SW 1271 (cell line): ENCODE measurements at places on chromosomes 3 and 15.

GRCh38 chr15:85646538-85647091, 148.1 kb downstream of the KLHL25 start:
- no peak for DNase-seq

GRCh38 chr3:42900226-42901072, 5.5 kb upstream of the ZNF662 start:
- no peak for DNase-seq

DNA sequence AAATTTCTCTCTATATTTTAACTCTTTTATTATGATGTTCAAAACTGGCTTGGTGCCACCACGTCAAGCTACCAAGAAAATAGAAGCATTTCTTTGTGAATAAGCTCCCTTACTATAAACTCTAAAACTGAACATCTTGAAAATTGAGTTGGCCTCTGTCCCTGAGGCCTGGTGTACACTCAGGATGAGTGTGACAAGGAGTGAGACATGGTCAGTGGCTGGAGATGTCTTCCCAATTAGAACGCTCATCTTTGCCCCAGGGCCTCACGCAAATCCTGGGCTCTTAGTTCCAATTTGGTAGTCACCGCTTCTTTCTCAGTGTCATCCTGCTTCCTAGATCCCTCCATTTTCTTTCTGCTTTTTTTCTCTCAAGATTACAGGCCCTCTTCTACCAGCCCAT, 26.2 kb downstream of the SLC2A2 start:
- DNase-seq = no peak

- no peak for DNase-seq
Measured at GRCh38 chr3:73832426-73832825, 207.7 kb upstream of the PDZRN3 start.

DNA sequence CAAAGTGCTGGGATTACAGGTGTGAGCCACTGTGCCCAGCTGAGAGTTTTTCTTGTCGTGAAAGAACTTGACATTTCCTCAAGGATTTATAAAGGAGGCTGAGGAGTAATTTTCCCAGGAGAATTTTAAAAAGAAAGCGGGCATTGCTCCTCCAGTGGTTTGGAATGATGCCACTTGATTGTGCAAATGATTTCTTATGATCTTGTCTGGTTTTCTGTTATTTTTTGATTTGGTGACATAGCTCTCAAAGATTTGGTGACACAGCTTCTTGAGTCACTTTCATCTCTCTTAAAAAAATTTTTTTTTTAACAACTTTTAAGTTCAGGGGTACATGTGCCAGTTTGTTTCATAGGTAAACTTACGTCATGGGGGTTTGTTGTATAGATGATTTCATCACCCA, 24.6 kb upstream of the NFKBIZ start:
- no peak for DNase-seq

DNA sequence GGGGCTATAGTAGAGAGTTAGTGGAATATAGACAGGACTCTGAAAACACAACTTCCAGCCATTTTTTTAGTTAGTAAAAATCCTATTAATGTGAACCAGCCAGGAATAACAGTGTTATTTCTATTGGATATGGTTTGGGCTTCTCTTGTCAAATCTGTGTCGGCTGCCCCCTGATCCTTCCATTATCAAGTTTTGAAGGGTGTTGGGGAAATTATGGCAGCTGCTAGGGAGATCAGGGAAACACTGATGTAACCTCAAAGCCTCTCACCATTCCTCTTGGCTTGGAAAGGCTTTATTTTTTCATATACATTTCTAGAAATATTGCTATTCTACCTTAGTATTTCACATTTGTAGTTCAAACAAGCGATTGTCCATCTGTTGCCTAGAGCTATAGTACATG, 293.7 kb upstream of the TPRG1 start:
- DNase-seq = no peak

DNA sequence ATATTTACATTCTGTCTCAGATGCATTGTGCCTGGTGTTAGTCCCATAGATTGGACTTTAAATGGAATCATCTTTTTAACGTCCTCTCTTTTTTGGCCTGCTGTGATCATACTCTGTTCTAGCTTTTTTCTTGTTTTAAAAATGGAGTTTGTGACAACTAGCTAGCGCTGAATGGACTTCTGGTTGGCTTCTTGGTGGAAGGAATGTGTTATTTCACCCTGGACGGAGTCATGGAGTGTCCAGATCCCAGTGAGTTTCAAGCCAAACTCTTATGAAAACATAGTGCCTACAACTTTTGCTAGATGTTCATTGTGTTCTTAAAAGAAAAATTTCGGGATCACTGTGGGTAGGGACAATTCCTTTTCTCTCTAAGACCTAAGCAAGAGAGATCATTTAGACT, 192.6 kb downstream of the TCF12 start:
- no peak for DNase-seq

DNA sequence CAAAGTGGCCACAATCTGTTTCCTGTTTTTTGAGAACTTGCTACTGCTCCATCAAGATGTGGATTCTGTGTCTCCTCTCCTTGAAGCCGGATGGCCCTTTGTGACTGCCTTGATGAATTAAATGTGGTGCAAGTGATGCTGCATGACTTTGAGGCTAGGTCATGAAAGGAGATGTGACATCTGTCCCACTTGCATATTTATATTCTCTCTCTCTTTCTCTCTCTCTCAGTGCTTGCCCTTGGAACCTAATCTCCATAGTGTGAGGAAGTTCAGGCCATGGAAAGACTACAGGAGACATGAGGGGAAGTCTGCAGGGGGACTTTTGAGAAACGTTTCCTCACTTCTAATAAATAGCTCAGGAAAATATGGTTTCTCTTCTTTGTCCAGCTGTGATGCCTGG, 50.0 kb upstream of the ADPGK start:
- no peak for DNase-seq

DNA sequence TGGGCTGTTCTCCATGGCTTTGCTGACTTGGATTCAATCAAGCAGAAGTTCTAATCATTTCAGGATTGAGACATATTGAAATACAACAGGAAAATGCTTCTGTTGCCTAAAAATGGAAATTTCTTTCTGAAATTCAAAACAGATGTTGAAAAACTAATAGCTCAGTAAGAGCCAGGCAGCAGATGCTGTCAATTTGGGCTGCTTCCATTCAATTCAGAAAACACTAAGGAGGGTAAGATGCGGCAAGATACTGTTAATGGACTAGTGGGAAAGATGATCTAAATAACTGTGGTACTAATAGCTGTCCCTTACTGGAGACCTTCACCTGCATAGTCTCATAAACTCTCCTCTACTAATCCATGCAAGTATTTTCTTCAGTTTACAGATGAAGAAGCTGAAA, 53.5 kb downstream of the DGKG start:
- no peak for DNase-seq

DNA sequence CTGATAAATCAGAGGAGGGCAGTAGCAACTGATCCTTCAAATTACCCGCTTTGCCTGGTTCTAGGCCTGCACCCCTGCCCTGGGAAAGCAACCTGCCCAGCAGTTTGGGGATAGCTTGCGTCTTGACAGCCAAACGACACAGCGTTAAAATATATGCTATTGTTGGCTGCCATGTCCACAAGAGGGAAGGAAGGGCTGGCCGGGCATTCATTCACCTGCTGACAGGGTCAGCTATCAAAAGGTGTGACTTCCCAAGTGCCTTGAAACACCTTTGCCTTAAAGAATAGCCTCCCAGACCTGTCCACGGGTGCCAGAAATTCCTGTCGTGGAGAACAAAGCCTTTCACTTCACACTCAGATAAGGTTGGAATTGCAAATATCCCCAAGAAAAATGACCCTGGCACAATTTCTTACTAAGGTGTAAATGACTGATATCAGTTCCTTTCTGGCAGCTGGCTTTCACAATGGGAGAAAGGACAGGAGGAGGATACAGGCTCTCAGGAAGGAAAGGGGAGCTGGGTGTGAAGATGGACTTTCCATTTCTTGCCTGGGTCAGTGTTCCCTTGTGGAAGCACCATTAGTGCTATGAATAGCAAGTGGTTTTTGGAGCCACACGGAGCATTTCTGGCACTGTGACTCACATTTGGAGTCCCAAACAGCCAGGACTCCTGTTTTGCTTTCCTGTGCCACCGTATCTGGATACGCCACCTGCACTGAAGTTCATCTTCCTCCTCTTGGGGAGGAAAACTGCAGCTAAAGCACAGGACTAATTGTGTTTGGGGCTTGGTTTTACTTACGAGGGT, 19.2 kb downstream of the ALDH1A3 start:
- no peak for DNase-seq

GRCh38 chr3:150150633-150151032, 179.9 kb upstream of the PFN2 start:
- no peak for DNase-seq

DNA sequence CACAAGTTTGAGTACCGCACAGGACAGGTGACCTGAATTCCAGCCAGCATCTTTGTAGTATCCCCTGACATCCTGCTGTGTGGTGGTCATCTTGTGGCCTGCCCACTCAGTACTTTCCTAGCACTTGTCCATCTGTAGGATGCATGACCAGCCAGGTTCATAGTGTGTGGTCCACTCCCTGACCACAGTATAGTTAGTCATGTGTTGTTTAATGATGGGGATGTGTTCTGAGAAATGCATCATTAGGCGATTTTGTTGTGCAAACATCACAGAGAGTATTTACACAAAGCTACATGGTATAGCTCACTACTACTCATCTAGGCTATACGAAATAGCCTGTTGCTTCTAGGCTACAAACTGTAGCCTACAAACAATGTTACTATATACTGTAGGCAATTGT, 16.9 kb upstream of the RBPMS2 start:
- DNase-seq = no peak

DNA sequence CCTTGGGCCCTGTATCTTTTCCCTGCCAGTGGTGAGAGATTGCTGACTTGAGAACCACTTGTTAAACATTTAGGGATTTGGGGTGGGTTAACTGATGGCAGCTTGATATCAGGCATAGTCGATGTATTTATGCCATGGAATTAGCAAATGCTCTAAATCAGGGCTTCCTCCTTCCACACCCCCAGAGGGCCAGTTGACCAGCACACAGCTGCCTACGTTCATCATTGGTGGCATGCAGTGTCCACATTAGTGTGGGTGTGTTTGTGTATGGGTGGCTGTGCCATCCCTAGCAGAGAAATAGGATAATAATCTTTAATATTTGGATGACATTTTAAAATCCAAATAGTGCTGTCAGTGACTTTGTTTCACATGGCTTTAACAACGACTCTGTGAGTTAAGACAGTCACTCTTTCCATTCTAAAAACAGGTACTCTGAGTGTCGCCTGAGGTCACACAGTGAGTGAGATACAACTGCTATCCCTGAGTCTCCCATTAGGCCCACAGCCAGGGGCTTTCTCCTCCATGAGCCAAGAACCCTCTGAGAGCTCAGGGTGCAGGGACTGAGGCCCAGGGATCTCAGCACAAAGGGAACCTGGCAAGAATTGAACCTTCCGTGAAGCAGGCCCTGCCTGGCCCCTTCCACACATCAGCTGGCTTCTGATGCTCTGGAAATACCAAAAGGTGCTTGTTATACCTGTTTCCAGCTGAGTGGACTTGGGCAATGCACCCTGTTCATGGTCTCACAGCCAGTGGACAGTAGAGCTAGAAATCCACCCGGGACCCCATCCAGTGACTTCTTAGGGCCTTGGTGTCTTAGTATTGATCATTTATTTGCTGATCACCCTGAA, 4.3 kb upstream of the LTF start:
- no peak for DNase-seq

GRCh38 chr3:191680989-191681597, 220.1 kb downstream of the PYDC2 start:
- DNase-seq = no peak

- no peak for DNase-seq
Measured at GRCh38 chr3:185153171-185153771, 411 bp upstream of the C3orf70 start.

DNA sequence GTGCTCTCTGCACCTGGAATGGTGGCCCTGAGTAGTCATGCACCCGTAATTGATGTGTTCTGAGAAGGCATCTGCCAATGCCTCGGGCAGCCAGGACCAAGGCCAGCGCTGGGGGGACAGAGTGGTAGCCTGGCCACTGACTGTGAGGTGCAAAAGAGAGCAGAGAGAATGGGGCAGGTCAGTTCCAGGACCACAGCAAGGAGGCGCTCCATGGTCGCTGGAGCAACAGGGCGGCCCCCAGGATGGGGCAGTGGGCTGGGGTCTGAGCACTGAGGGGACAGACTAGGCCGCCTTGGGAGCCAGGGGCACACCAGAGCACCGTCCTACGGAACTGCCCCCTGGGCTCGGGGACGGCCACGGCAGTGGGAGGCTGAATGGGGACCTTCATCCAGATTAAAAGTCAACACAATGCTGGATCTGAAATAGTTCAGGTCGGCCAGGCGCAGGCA, 48.3 kb upstream of the IQSEC1 start:
- DNase-seq = no peak
